ENCODE measurements at places on chromosomes 12 and 14.

DNA sequence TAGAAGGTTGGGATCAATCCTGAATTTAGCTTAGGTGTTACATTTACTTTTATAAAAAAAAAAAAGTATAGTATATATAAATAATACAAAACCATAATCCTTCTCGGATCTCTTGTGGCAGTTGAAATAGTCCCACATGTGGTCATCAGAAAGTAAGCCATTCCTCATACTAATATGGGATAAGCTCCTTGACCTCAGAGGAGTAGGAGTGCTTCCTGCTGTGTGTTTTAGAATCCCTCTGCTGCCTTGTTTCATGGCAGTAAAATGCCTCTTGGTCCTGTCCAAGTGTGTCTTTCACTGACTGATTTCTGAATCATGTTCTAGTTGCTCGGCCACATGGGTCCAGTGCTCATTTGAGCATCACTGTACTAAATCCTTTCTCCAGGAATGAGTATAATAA lies 117.0 kb downstream of the NTN4 start:
- DNase-seq: no peak

GRCh38 chr12:12540261-12541013 lies 22.2 kb downstream of the DUSP16 start:
- DNase-seq: no peak

GRCh38 chr12:19700969-19701368 lies 261.7 kb downstream of the AEBP2 start:
- no peak for DNase-seq

- DNase-seq: no peak
Measured at GRCh38 chr12:15932971-15933370, 21.8 kb downstream of the DERA start.

- DNase-seq: no peak
Measured at GRCh38 chr12:71426300-71427047, 13.1 kb upstream of the LGR5 start.

- DNase-seq: no peak
Measured at GRCh38 chr12:69894800-69895383, 69.9 kb downstream of the MYRFL start.

- no peak for DNase-seq
Measured at GRCh38 chr12:94304566-94305061, 155.1 kb downstream of the CEP83 start.

GRCh38 chr12:11744410-11744801 lies 94.9 kb downstream of the ETV6 start:
- DNase-seq: no peak

DNA sequence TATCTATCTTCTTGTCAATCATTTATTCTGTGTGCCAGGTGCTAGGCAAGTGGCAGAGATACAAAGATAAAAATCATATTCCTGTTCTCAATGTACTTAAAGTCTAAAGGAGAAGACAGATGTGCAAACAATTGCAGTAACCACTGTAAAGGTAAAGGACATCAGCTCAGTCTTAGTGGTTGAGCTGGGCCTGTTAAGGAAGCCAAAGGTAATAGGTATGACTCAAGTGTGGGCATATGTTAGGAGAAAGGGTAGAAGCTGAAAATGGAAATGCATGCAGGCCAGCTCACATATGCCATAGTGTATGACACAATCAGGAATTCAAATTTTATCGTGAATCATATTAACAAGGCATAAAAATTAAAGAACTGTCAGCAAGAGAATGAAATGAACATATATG lies 49.8 kb downstream of the FAR2 start:
- no peak for DNase-seq

GRCh38 chr14:43539210-43539609 lies 967.9 kb downstream of the FSCB start:
- DNase-seq: no peak

GRCh38 chr12:15779925-15780324 lies 9.3 kb downstream of the EPS8 start:
- DNase-seq: no peak

DNA sequence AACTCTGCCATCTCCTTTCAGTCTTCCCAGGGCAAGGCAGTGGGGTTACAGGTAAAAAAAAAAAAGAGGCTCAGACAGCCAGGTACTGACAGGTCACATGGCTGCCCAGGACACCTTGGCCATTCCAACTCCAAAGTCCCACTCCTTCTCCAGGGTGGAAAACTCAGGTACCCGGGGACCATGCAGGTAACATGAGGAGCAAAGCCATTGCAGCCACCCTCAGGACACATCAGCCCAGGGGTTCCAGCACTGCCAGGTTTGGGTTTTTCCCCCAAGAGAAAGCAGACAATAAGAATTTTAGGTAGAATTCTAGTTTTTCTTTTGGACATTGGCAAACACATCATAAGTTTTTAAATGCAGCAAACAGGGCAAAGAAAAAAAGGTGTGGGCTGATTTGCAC lies 15.3 kb downstream of the FAM222A start:
- DNase-seq: no peak

- DNase-seq: no peak
Measured at GRCh38 chr14:61582815-61583214, 112.5 kb upstream of the HIF1A start.

GRCh38 chr12:109775172-109775881 lies 57.9 kb downstream of the TRPV4 start:
- DNase-seq: peak; percentile 69

GRCh38 chr14:61435563-61436337 lies 114.4 kb downstream of the PRKCH start:
- no peak for DNase-seq

DNA sequence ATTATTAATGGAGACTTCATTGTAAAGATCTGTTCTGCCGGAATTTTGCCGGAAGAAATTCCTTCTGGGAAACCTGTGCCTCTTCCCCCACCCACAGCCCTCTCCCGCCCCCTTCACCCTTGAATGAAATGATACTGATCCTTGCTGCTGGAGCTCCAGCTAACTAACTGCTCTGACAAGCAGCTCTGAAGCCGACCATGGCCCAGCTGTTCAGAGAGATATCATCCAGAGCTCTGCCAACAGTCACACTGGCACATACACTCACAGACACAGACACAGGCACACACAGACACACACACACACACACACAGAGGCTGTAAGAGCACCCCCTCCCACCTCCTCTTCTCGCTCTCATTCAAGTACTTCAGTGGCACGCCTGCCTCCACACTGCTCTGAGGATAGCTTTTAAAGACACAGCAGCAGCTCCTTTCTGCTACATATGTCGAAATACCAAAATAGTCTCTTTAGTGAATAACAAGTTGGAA lies 88.6 kb downstream of the R3HDM2 start:
- no peak for DNase-seq

DNA sequence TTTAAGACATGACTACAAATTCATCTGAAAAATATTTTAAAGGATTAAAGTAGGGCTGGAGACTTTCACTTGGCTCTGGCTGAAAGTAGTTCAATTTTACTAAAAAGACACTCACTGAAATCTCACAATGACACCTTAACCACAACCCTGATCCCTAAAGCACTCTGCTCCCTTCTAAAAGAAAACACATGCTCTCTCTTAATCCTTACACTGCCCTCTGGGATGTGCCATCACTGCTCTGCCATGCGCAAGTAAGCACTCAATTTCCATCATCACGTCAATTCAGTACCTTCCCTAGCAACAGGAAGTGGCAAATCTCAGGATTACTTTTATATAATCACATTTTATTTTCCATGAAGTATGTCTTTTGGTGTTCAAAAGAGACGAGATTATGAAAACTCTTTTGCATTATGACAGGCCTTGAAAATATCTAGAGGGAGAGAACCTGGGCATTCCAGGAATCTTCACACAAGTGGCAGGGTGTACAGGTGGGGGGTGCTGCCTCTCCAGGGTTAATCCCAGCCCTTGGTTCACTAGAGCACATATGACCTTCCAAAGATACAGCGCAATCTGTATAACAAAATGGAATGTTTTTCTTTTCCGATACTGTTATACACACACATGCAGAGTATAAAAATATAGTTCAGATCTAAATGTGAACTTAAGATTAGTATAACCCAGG lies 7.3 kb downstream of the ATG14 start:
- no peak for DNase-seq

DNA sequence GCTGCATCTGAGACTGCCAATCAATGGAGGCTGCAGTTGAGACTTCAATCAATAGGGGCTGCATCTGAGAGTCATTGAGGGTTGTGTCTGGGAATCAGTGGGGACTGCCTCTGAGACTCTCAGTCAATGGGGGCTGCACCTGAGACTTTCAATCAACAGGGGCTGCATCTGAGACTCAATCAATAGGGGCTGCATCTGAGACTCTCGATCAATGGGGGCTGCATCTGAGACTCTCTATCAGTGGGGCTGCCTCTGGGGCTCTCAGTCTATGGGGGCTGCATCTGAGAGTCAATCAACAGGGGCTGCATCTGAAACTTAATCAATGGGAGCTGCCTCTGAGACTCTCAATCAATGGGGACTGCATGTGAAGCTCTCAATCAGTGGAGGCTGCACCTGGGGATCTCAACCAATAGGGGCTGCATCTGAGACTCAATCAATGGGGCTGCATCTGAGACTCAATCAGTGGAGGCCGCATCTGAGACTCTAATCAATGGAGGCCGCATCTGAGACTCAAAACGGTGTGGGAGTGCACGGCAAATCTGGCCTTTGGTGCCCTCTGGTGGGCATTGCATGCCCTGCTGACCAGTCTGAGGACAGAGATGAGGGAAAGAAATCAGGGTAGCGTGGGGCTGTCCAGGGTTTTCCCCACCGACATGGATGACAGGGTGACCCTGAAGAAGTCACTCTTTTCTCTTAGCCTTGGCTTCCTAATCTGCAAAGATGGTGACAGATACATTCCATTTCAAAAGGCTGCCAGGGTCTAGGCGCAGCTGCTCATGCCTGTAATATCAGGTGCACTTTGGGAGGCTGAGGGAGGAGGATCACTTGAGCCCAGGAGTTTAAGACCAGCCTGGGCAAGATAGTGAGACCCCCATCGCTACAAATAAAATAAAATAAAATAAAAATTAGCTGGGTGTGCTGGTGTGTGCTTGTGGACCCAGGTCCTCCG lies 41.3 kb upstream of the EIF5 start:
- DNase-seq: peak; percentile 71

GRCh38 chr12:75086091-75087038 lies 123.3 kb downstream of the KCNC2 start:
- no peak for DNase-seq

DNA sequence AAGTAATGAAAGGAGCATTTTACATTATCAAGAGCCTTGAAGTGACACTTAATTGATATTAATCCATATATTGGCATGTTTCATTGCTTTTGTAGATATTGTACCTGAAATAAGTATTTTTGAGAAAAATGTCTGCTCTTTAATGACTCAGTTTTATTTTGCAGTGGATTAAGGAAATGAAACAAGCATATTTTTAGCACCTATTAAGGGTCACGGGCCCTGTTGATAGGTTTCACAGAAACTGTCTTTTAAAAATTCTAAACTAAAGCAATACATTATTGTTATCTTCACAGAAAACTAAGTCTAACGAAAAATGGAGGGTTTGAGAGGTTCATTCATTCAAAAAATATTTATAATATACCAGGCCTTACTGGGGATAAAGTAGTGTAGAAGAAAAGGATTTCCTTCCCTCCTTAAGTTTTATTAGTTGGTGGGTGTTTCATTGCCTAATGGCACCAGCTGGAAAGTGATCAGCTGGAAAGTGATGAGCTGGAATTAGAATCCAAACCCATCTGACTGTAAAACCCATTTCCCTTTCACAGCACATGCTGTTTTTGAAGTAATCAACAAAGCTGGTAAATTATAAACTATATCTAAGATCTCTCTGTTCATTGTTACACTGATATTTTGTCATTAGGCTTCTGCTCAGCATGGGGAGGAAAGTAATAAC lies 54.2 kb downstream of the PTPRQ start:
- DNase-seq: no peak

GRCh38 chr12:54504550-54504949 lies 7.0 kb downstream of the NCKAP1L start:
- DNase-seq: no peak

DNA sequence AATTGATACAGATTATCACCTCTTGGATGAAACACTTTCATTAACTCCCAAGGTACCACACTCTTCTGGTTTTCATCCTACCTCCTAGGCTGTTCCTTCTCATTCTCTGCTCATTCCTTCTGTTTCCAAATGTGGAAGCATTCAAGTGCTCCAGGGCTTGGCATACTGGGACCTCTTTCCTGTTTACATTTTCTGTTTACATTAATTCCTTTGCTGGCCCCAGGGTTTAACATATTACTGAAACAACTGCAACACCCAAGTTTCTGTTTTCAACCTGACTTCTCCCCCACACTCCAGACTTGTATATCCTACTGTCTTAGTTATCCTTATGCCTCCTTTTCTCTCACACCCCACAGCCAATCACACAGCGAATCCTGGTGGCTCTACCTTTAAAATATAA lies 386.3 kb upstream of the GARIN6 start:
- no peak for DNase-seq

DNA sequence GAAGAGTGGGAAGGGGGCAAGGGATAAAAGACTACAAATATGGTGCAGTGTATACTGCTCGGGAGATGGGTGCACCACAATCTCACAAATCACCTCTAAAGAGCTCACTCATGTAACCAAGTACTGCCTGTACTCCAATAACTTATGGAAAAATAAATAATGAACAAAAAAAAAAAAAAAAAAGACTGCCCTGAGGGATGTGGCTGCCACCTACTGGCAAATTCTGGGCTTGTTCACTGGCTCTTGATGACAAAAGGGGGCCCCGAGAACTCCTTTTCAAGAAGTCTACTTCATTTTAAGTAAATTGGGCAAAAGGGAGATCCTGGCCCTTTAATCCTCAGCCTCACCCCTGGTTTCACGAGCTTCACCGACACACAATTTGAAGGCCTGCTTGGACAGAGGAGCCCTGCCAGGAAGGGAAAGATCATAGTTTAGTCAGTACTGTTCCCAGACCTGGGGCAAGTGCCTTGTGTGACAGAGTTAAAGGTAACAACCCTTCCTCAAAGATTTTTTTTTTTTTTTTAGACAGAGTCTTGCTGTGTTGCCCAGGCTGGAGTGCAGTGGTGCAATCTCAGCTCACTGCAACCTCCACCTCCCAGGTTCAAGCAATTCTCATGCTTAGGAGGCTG lies 26.1 kb upstream of the STAC3 start:
- no peak for DNase-seq

- no peak for DNase-seq
Measured at GRCh38 chr14:21093018-21093417, 5.4 kb downstream of the ZNF219 start.
